Liver (tissue), 10 donors: ENCODE measurements at places on chromosomes 4 and X. TPM values are rescaled to one million over a fixed set of nuclear protein-coding genes. Genes with fewer than 3 reads are reported as not detected.

- no peak for DNase-seq
- H3K27me3 ChIP-seq, result no peaks in the 10 kb centered on the region
- H3K27ac ChIP-seq, result no peak overlapping the region
- no peaks in the 10 kb centered on the region for H3K36me3 ChIP-seq
Measured at GRCh38 chr4:11106190-11106589, 322.5 kb downstream of the HS3ST1 start.

- H3K27ac ChIP-seq, result no peak overlapping the region
- H3K36me3 ChIP-seq, result no peaks in the 10 kb centered on the region
- H3K4me3 ChIP-seq, result no peak overlapping the region
- no peaks in the 10 kb centered on the region for H3K27me3 ChIP-seq
- DNase-seq, result no peak
Measured at GRCh38 chr4:89913623-89914022, 19.0 kb downstream of the MMRN1 start.

CENPE gene
- 0.25 TPM for total RNA-seq

TRPC3 gene
- 0.08 TPM for total RNA-seq

- no peak for DNase-seq
- H3K27me3 ChIP-seq, result no peaks in the 10 kb centered on the region
- no peaks in the 10 kb centered on the region for H3K36me3 ChIP-seq
- H3K27ac ChIP-seq, result no peak overlapping the region
- no peak overlapping the region for H3K4me3 ChIP-seq
- no peaks in the 10 kb centered on the region for H3K4me1 ChIP-seq
Measured at GRCh38 chrX:27966955-27967354, 14.3 kb downstream of the DCAF8L1 start.

DNA sequence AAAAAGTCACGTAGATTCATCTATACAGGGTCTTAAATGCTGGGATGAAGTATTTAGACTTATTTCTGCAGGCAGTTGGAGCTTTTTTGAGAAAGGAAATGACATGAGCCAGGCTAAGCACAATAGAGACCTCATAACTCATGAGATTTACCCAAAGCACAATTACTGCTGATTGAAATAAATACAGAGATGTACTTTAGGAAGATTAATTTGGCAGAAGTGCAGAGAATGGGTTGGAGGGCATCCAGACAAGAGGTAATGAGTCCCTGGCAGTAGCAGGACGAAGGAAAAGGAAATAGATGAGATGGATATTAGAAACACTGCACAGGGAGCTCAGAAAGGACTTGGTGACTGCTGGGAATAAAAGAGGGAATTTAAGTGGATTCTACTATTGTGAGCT, 129.1 kb downstream of the SHROOM4 start:
- no peak for DNase-seq
- H3K4me1 ChIP-seq, result no peaks in the 10 kb centered on the region
- no peak overlapping the region for H3K27ac ChIP-seq

REELD1 gene
- 0.08 TPM for total RNA-seq

PITX2 gene
- not detected for total RNA-seq

DNA sequence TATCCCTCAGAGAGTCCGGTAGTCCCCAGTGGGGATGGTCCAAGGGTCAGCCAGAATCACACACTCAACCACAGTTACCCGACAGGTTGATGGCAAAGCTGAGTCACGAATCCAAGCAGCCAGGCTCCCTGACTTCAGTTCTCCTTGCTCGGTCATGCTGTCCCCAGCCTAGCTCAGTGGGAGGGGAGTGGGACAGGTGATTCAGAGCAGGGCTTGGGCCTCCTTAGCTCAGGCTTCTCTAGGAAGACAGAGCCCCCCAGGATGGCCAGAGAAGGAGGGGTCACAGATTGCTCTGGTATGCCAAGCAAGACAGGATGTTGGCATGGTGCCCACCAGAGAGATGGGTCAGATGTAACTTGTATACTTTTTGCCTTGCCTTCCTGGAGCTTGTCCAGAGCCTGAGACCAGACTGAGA, 66.5 kb downstream of the EFNB1 start:
- H3K4me3 ChIP-seq, result no peak overlapping the region
- H3K27me3 ChIP-seq, result no peaks in the 10 kb centered on the region
- peak overlapping the region; percentile 43 for H3K27ac ChIP-seq
- H3K36me3 ChIP-seq, result no peaks in the 10 kb centered on the region

DNA sequence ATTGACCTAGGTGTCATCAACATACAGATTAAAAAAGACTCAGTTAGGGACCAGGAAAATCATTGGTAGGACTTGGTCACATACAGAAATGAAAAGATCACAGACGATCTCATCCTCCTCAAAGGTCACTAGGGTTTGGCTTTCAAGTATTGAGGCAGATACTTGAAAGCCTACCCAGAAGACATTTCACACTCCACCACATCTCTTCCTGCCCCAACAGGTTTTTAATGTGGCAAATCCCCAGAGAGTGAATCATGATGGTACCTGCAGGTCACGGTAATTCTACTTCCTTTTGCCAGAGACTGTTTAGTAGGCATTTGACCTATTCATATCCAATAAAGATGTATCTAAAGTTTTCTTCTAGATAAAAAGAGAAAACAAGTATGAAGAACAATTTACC, 44.1 kb downstream of the INPP4B start:
- no peak overlapping the region for H3K27ac ChIP-seq
- H3K4me1 ChIP-seq, result no peaks in the 10 kb centered on the region
- H3K4me3 ChIP-seq, result no peak overlapping the region
- no peak for DNase-seq
- no peaks in the 10 kb centered on the region for H3K27me3 ChIP-seq
- no peaks in the 10 kb centered on the region for H3K36me3 ChIP-seq
